ENCODE measurements at places on chromosomes 7 and 10. TPM values are rescaled to one million over a fixed set of nuclear protein-coding genes. Genes with fewer than 3 reads are reported as not detected.

Gene IQUB
- 0.30 TPM for total RNA-seq

Gene HSPA12A
- 15.7 TPM for total RNA-seq

Gene AKR1C8
- total RNA-seq, result not detected

Gene VIPR2
- not detected for total RNA-seq

Gene SMO
- 18.5 TPM for total RNA-seq

Gene PTPRZ1
- total RNA-seq, result 0.12 TPM

Gene OPN1SW
- not detected for total RNA-seq

Gene FHIP2A
- 23.5 TPM for total RNA-seq

Gene PRDX3
- 120 TPM for total RNA-seq

Gene GRID1
- total RNA-seq, result under 0.01 TPM

Gene GPR15LG
- total RNA-seq, result not detected

Gene ANKRD30A
- not detected for total RNA-seq

Gene OPALIN
- total RNA-seq, result not detected

Gene ANKRD22
- not detected for total RNA-seq

Gene UPK3B
- not detected for total RNA-seq

Gene CALHM2
- total RNA-seq, result 27.1 TPM

Gene TUBB8
- not detected for total RNA-seq

Gene NPY
- not detected for total RNA-seq

Gene UMAD1
- 4.4 TPM for total RNA-seq

Gene CCDC136
- 4.4 TPM for total RNA-seq

Gene CALML3
- not detected for total RNA-seq

Gene TMEM176A
- total RNA-seq, result under 0.01 TPM

Gene ITPRID1
- not detected for total RNA-seq

Gene RAB19
- total RNA-seq, result not detected

Gene SPDYE8
- not detected for total RNA-seq

Gene SLC26A4
- 0.68 TPM for total RNA-seq

Gene CC2D2B
- total RNA-seq, result under 0.01 TPM

Gene RBAK
- total RNA-seq, result 2.9 TPM

Gene PARD3
- 41.4 TPM for total RNA-seq

Gene SPDYE6
- total RNA-seq, result not detected

Gene LRRC17
- 39.7 TPM for total RNA-seq

Gene ADAM22
- 0.08 TPM for total RNA-seq

Gene MET
- total RNA-seq, result 16.9 TPM

Gene CLDN3
- not detected for total RNA-seq

Gene NUDT13
- total RNA-seq, result 0.75 TPM

Gene GBX1
- total RNA-seq, result not detected

Gene IFIT1B
- not detected for total RNA-seq

Gene GHRHR
- not detected for total RNA-seq

Gene TMEM196
- total RNA-seq, result not detected

Data from smooth muscle cell of the coronary artery (primary cell).